ENCODE measurements at places on chromosomes 6 and 20. TPM values are rescaled to one million over a fixed set of nuclear protein-coding genes. Genes with fewer than 3 reads are reported as not detected.
A peak's percentile ranks its signal among the peaks of the same experiment; 100 is the strongest.

EMILIN3 gene
- 1.7 TPM for total RNA-seq

KCNS1 gene
- 2.0 TPM for total RNA-seq

TREML2 gene
- 1.4 TPM for total RNA-seq

CNKSR3 gene
- 14.5 TPM for total RNA-seq

CALHM4 gene
- total RNA-seq: not detected

GHRH gene
- total RNA-seq: not detected

SEMG1 gene
- total RNA-seq: 0.14 TPM

DNA sequence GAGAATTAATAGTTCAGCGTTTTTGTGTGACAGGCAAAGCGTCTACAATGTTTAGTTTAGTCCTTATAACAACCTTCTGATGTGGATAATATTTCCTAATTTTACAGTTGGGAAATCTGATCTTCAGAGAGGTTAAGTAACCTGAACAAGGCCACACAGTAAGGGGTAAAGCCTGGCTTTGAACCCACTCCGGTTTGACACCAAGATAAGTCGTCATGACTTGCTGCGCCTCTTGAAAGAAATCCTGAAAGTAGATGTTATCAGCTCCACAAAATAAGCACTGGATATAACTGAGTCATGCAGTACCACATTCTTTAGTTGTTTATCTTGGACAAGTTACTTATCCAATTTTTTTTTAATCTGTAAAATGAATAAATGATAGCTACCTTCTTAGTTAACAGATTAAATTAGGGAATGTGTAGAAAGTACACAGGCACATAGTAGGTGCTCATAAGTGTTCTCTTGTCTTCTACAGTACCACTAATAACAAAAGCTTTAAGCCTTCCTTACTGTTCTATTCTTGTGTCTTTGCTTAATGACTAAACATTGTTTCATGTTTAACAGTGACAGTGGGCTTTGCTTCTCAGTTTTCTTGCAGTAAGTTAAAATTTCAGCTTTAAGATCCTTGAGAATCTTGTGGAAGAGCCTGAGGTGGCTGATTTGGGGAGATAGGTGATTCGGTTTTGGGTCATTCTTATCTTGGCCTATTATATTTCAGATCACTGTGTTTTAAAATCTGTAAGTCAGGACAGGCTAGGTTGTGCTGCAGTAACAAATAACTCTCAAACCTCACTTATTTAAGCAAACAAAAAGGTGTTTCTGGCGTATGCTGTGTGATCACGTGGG lies 2.1 kb downstream of the HIVEP1 start:
- H3K36me3 ChIP-seq: peaks cover 10% of the 10 kb centered on the region
- peaks cover 4% of the 10 kb centered on the region for H3K4me1 ChIP-seq
- no peak overlapping the region for H3K27ac ChIP-seq
- DNase-seq: peak; percentile 43

- H3K4me1 ChIP-seq: peaks cover 7% of the 10 kb centered on the region
- peaks cover 15% of the 10 kb centered on the region for H3K36me3 ChIP-seq
- no peak overlapping the region for H3K27ac ChIP-seq
- no peaks in the 10 kb centered on the region for H3K27me3 ChIP-seq
Observed at GRCh38 chr6:157541618-157542413, 160.8 kb downstream of the ZDHHC14 start.

GRCh38 chr6:46377209-46377608 lies 114.0 kb downstream of the RCAN2 start:
- H3K27ac ChIP-seq: no peak overlapping the region
- no peaks in the 10 kb centered on the region for H3K36me3 ChIP-seq
- H3K4me3 ChIP-seq: no peak overlapping the region
- H3K4me1 ChIP-seq: no peaks in the 10 kb centered on the region
- H3K27me3 ChIP-seq: no peaks in the 10 kb centered on the region
- DNase-seq: no peak

GRCh38 chr20:50252701-50253100 lies 62.1 kb downstream of the CEBPB start:
- no peak for DNase-seq
- H3K4me3 ChIP-seq: no peak overlapping the region
- H3K36me3 ChIP-seq: no peaks in the 10 kb centered on the region

DNA sequence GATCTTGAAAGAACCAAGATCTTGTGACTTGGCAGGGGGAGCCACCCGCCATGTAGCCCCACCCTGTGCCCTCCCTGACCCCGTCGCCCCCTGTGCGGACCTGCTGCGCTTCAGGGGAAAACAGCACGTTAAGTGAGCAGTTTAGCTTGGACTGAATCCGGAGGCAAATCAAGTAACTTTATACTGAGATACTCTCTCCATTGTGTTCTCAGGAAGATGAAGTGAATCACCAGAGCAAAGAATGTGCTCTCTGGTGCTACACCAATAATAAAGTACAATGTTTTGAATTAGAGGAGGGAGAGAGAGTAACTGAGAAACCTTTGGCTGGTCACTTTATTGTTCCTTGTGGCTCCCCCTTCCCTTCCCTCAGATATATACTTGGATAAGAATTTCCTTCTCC lies 83.4 kb downstream of the TXNDC5 start:
- no peak overlapping the region for H3K4me3 ChIP-seq
- H3K36me3 ChIP-seq: no peaks in the 10 kb centered on the region
- H3K27me3 ChIP-seq: no peaks in the 10 kb centered on the region
- no peaks in the 10 kb centered on the region for H3K4me1 ChIP-seq

DNA sequence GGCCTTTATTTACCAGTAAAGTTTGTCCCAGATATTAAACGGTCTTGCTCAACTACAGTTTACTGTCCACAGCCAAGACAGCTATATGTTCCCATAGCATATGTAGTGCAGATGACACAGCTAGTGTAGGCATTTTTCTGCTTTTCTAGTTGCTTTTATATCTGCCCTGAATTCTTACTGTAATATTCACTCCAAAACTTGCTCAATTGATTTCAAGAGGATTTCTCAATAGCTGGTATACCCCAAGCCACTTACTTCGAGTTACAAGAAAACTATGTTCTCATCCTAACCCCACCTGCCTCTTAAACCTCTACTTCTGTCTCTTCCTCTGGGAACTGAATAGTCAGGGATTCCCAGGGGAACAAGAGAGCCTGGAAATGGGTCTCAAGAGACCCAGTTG lies 18.9 kb upstream of the ROS1 start:
- no peaks in the 10 kb centered on the region for H3K36me3 ChIP-seq
- no peaks in the 10 kb centered on the region for H3K27me3 ChIP-seq
- no peak for DNase-seq
- H3K4me1 ChIP-seq: no peaks in the 10 kb centered on the region

- no peak overlapping the region for H3K27ac ChIP-seq
- DNase-seq: no peak
- H3K36me3 ChIP-seq: no peaks in the 10 kb centered on the region
- H3K4me3 ChIP-seq: no peak overlapping the region
- H3K27me3 ChIP-seq: no peaks in the 10 kb centered on the region
Observed at GRCh38 chr6:55492259-55492658, 86.7 kb downstream of the HMGCLL1 start.

DNA sequence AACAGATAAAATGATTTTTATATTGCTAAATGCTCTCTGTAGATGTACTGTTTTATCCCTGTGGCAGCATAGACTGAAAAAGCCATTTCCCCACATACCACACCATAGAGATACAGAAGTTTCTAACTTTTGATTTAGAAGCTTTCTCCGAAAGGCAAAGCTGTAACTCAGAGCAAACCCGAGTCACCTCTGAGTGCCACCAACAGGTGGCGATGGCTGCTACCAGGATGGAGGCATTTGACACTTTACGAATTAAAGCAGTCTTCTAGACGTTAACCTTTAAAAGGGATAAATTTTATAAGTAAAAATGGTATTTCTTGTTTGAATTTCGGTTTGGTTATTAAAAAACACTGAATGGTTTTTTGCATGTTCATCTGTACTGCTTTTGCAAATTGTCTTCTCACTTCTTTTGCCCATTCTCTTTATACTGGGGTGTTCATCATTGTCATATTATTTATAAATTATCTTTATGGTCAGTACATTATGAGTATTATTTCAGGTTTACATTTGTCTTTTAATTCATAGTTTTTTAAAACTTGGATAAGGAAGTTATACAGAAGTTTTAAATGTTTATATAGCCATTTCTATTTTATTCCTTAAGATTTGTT lies 201.0 kb upstream of the CEP162 start:
- H3K27me3 ChIP-seq: peaks cover 31% of the 10 kb centered on the region
- DNase-seq: peak; percentile 59
- no peak overlapping the region for H3K4me3 ChIP-seq
- no peaks in the 10 kb centered on the region for H3K4me1 ChIP-seq
- H3K27ac ChIP-seq: no peak overlapping the region

DNA sequence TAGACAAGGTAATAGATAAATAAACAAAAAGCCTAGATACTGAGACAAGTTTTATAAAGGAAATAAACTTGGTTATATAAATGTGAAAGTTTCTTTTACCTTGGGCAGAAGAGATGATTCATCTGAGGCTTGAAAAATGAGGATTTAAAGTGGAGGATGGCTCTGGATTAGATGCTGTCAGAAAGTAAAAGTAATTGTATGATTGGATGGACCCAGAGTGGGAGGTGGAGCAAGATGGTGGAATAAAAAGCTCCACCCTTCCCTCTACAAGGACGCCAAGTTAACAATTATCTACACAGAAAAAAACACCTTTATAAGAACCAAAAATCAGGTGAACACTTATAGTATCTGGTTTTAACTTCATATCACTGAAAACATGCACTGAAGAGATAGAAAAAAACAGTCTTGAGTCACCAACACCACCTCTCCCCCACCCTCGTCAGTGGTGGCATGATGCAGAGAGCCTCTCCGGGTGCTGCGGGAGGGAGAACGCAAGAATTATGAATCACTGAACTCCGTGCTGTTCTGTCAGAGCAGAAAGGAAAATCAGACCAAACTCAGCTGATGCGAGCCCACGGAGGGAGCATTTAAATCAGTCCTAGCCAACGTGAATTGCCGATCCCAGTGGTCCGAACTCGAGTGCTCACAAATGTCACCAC lies 84.7 kb upstream of the GJE1 start:
- no peaks in the 10 kb centered on the region for H3K27me3 ChIP-seq
- H3K27ac ChIP-seq: no peak overlapping the region
- no peak for DNase-seq
- no peaks in the 10 kb centered on the region for H3K4me1 ChIP-seq
- H3K36me3 ChIP-seq: no peaks in the 10 kb centered on the region

- H3K27me3 ChIP-seq: no peaks in the 10 kb centered on the region
- H3K4me1 ChIP-seq: no peaks in the 10 kb centered on the region
- H3K4me3 ChIP-seq: no peak overlapping the region
- DNase-seq: peak; percentile 91
- no peak overlapping the region for H3K27ac ChIP-seq
Observed at GRCh38 chr6:11828262-11828870, 49.8 kb upstream of the ADTRP start.

GRCh38 chr20:8670893-8671215 lies 398.0 kb upstream of the PLCB4 start:
- H3K27ac ChIP-seq: no peak overlapping the region
- no peaks in the 10 kb centered on the region for H3K36me3 ChIP-seq
- H3K4me3 ChIP-seq: no peak overlapping the region
- no peaks in the 10 kb centered on the region for H3K27me3 ChIP-seq
- DNase-seq: no peak

GRCh38 chr6:166770216-166771116 lies 143.4 kb upstream of the RPS6KA2 start:
- H3K36me3 ChIP-seq: no peaks in the 10 kb centered on the region
- peak; percentile 1 for DNase-seq
- H3K27me3 ChIP-seq: no peaks in the 10 kb centered on the region
- H3K4me3 ChIP-seq: no peak overlapping the region
- H3K27ac ChIP-seq: no peak overlapping the region

DNA sequence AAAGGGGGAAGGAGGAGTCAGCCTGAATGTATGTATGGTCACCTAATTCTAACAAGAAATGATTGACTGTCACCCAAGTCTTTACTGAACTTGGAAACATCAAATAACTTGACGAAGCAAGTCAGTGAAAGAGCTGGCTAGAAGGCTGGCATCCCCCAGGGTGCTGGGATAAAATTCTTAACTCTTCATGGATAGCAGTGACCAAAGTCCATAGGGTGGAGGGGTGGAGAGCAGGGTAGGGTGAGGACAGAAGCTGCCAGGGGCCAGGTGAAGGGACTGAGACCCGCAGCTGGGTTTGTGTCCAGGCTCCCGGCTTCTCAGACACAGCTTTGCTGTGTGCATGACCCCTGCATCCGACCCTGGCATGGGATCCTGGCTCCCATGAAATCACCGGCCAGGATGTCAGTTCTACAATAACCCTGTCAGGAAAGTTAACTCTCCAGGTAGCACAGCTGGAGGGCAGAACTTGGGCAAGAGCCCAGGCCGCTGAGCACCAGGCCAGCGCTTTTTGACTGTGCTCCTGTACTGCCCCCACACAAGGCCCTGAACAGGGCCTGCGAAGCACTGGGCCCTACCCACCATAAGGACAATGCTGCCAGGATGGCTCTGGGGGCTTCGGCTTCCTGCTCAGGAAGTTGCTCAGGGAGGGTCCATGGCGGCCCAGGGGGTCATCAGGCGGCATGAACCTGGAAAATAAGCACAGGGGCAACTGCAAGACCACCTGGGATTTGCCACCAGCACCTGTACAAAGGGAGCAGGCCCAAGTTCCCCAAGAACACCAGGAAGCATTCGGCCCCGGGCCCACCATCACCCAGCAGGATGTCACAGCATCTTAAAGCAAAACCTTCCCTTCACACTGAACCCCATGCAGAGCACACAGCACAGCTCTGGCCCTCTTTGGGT lies 32.5 kb downstream of the ZC3H12D start:
- peaks cover 8% of the 10 kb centered on the region for H3K27me3 ChIP-seq
- no peak overlapping the region for H3K27ac ChIP-seq
- no peak for DNase-seq
- no peak overlapping the region for H3K4me3 ChIP-seq

- no peaks in the 10 kb centered on the region for H3K27me3 ChIP-seq
- no peak overlapping the region for H3K4me3 ChIP-seq
- no peak for DNase-seq
Observed at GRCh38 chr6:47655719-47656595, 42.4 kb upstream of the ADGRF4 start.

GRCh38 chr6:160428818-160429619 lies 80.8 kb downstream of the SLC22A3 start:
- H3K36me3 ChIP-seq: no peaks in the 10 kb centered on the region
- DNase-seq: no peak
- peaks cover 10% of the 10 kb centered on the region for H3K4me1 ChIP-seq
- H3K27ac ChIP-seq: no peak overlapping the region
- no peaks in the 10 kb centered on the region for H3K27me3 ChIP-seq

DNA sequence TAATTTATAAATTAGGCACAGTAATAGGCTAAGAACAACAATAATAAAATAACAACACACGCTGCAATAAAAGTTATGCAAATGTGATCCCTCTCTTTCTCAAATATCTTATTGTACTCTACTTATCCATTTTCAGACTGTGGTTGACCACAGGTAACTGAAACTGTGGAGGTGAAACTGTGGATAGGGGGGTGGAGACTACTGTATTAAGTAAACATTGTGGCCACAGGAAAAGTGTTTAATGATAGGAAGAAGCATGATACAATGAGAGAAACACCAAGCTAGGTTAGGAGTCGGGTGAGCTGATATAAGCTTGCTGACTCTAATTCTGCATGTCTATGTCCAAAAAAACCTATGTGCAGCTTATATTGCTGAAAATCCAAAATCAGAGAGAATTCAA lies 23.0 kb downstream of the NHLRC1 start:
- no peak for DNase-seq
- no peak overlapping the region for H3K27ac ChIP-seq
- no peaks in the 10 kb centered on the region for H3K36me3 ChIP-seq
- no peak overlapping the region for H3K4me3 ChIP-seq
- H3K27me3 ChIP-seq: no peaks in the 10 kb centered on the region
